ENCODE measurements at places on chromosomes 6 and 20.

DNA sequence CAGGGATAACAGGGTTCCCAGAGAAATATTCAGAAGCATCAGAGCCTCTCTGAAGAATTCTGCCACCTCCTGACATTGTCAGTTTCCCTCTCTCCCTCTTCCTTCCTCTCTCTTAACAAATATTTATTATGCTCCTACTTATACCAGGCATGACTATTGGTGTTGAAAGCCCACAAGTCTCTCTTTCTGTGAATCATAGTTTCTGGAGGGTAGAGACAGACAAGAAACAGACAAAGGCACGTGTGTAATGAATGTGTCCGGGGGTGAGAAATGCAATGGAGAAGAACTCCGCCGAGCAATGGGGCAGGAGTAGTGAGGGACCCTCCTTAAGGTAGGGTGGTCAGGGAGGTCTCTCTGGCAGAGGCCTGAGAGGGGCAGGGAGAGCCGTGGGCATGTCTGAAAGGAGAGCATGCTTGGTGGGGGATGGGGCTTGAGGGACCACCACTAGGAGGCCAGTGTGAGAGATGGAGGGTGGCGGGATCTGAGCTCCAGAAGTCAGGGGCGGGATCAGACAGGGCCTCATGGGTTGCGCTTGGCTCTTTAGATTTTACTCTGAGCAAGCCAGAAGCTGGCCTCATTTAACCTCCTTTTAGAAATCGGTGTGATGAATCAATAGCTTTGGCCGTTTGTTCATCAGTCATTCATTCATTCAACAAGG is 57.3 kb downstream of the EYA2 start:
- no peak for DNase-seq

- DNase-seq: no peak
These were observed 267.6 kb upstream of the SGK1 start for GRCh38 chr6:134585517-134585873.

GRCh38 chr20:54389596-54390280 is 85.7 kb upstream of the DOK5 start:
- no peak for DNase-seq

DNA sequence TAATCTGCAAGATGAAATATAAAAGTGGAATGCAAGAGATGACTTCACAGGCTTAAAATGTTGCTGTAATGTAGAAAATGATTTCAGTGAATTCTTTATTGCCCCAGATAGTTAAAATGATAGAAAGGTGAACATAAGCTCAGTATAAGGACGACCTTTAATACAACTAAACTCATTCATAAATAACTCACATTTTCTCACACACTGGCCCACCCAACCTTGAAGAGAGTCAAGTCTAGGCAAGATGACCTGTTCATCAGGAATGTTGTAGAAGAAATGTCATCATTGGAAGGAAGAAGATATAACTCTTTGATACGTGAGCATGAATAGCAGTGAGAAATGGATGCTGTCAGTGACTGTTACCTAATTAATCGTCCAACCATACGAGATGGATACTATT is 111.1 kb upstream of the SASH1 start:
- DNase-seq: no peak

GRCh38 chr20:48697845-48698491 is 129.8 kb downstream of the PREX1 start:
- DNase-seq: no peak

GRCh38 chr20:7366189-7366588 is 574.1 kb downstream of the HAO1 start:
- no peak for DNase-seq

DNA sequence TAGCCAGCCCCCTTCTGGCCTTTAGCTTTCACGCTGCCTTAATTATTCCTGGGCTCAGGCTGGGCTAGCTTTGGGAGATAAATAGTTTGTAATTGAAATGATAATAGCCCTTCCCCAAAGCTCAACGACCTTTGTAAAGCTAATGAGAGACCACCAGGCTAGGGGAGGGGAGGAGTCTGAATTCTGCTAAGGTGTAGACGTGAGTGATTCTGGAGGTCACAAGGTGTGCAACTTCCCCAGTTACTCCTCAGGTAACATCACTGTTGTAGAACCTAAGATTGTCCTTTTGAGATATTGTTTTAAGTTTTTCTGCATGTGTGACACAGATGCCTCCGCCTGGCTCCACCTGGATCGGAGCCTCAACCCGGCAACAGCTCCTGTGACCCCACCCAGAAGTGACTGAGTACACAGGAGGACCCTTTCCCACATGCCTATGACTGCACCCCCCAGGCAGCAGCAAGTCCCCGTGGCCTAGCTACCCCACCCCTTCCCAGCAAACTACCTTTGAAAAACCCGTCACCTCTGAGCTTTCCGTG is 5.8 kb upstream of the GPR31 start:
- DNase-seq: no peak

DNA sequence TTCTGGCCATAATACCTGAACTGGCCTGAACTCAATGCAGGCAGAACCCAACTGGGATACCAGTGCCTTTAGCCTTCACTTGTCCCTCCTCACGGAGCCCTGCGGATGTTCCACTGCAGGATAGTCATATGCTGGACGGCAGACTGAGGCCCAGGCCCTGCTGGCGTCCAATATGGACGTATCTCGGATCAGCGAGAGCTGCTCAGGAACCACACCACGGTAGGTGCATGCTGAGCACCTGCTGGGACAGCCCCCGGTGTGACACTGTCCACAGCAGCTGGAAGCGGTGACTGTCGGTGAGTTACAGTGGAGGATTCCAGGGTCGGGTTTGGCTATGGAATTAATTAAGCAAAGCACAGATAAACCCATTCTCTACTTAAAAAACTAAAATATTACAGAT is 48.7 kb downstream of the PSMG4 start:
- DNase-seq: no peak

DNA sequence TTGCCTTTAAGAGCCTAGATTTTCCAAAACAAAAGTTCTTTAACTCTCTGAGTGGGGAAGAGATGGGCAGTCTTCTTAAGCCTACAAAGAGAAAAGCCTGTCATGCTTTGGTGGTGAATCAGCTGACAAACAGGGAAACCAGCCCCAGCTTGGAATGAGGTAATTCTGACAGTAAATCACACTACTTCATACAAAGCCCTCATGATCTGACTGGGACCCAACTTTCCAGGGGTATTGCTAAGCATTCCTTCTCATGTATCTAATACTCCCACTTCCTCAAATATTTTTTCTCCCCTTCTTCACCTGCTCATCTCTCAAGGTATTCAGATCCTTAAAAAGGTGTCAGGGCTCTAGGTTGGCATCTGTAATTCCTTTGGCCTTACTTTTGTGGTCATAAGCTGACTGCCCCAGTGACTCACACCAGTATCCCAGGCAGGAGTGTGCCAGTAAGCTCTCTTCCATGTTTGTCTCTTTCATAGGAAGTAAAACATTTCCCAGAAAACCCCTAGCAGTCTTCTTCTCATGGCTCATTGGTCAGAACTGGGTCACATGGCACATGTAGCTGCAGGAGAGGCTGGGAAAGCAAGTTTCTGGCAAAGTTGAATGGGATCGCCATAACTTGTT is 15.0 kb upstream of the TBC1D22B start:
- no peak for DNase-seq

DNA sequence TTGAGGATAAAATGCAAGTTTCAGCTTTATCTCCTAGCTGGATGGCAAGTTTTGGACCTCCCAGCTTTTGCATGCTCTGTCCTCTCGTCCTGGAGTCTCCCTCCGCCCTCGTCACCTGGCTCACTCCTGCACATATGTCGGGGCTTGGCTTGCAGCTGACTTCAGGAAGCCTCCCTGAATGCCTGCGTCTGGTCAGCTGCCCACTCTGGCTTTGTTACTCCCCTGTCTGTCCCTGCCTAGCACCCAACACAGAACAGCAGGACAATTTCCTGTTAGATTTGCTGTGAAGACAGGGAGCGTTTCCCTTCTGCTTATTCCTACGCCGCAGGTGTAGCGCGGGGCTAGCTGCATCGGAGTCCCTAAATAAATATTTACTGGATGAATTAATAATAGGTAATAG is 5.4 kb downstream of the JPH2 start:
- no peak for DNase-seq

GRCh38 chr20:21340991-21341697 is 38.0 kb downstream of the XRN2 start:
- no peak for DNase-seq

- no peak for DNase-seq
These were observed 96.1 kb downstream of the SMLR1 start for GRCh38 chr6:130923350-130923749.

DNA sequence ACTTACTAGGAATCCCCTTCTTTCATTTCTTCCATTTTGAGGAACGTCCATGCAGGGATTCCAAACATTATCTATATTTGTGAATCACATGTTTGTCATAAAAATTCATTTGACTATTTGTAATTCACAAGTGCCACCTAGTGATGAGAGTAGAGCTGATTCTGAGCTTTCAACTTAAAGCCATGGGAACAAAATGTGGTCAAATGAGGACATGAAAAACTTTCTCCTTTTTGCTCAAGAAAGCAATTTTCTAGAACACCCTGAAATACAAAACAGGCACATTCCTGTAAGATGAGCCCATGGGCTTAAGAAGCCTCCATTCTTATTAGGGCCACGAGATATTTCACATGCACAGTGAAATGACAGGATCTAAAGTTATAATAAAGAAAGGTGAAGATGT is 12.3 kb downstream of the MAP3K7 start:
- no peak for DNase-seq
